ENCODE measurements at places on chromosomes 5 and 9.

DNA sequence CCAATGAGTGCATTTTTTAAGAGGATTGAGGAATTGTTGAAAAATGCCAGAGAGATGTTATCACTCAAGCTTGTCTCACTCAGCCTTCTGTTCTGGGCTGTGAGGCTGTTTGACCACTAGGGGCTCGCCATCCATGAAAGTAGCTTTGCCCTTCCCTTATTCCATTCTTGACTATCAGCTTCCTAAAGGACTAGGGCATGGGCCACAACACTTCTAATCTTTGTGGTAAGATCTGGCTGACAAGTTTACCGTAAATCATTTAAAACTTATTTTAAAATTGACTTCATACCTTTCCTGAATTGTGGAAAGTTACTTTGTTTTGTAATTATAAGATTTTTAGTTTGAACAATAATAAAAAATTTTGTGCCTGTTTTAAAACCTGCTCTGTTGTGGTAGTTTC lies 49.5 kb downstream of the TJP2 start:
- DNase-seq = no peak

GRCh38 chr5:6377582-6377904 lies 804 bp downstream of the MED10 start:
- no peak for DNase-seq

DNA sequence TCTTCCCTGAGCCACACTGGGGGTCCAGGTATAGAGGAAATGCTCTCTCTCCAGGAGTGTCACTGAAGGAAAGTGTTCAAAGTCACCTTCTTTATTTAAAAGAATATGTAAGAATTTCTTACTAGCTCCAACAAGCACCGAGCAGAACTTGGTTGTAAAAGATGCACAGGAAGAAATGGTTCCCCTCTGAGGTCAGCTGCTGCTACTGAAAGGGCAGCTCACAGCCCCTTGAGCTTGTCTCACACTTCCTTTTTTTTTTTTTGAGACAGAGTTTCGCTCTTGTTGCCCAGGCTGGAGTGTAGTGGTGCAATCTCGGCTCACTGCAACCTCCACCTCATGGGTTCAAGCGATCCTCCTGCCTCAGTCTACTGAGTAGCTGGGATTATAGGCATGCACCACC lies 77.2 kb downstream of the PRRT1B start:
- no peak for DNase-seq

- DNase-seq = no peak
Measured at GRCh38 chr5:50574121-50574520, 92.3 kb upstream of the PARP8 start.

DNA sequence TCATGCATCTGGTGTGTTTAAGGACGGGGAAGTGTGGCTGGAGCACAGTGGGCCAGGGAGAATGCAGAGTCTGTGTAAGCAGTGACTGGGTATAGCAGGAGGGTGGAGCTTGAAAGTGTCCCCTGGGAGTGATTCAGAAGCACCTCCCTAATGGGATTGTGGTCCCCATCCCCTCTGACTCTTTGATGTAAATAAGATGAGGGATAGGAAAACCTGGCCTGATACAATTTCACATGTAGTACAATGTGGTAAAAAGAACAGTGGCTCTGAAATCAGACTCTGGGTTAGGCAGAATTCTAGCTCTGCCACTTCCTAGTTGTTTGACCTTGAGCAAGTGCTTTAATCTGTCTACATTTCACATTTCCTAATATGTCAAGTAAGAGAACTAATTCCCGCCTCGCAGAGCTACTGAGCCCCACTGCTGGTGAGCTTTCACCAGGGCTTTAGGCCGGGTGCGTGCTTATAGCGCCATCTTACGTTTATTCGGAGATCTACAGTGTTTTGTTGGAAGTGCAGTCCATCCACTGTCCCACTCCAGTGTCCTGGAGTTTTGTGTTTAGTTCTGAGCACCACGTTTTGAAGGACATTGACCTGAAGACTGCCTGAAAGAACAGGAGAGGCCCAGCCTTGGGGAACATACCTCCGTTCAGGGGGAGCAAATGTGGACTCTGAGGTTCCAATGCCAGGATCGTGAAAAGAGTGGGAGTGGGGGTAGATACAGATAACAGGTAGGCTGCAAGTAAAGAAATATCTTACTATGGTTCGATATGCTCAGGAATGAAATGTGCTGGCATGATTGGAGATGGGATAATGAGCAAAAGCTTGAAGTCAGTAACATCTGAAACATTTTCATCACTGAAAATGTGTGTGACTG lies 51.2 kb upstream of the TESK1 start:
- DNase-seq = no peak

- DNase-seq = no peak
Measured at GRCh38 chr9:71646131-71646530, 122.2 kb downstream of the CEMIP2 start.

- peak; percentile 28 for DNase-seq
Measured at GRCh38 chr9:128818839-128819715, 777 bp downstream of the ENDOG start.

GRCh38 chr9:72362118-72362531 lies 2.9 kb downstream of the ZFAND5 start:
- DNase-seq = no peak

- DNase-seq = no peak
Measured at GRCh38 chr9:4353236-4353635, 53.4 kb upstream of the GLIS3 start.
